ENCODE measurements at places on chromosomes 2 and 18.

GRCh38 chr18:73615506-73615905 lies 532.1 kb downstream of the FBXO15 start:
- no peak for DNase-seq

GRCh38 chr2:161088658-161089350 lies 71.4 kb upstream of the TANK start:
- peak; percentile 38 for DNase-seq

- no peak for DNase-seq
Observed at GRCh38 chr2:48251437-48252148, 278.4 kb upstream of the STON1 start.

- no peak for DNase-seq
Observed at GRCh38 chr2:121248766-121249343, 36.1 kb downstream of the TFCP2L1 start.

- peak; percentile 71 for DNase-seq
Observed at GRCh38 chr2:37389989-37390765, 45.7 kb downstream of the QPCT start.

- DNase-seq, result no peak
Observed at GRCh38 chr2:85405201-85406059, 4.7 kb downstream of the CAPG start.

GRCh38 chr18:70981400-70982140 lies 692.7 kb downstream of the SOCS6 start:
- DNase-seq, result no peak

DNA sequence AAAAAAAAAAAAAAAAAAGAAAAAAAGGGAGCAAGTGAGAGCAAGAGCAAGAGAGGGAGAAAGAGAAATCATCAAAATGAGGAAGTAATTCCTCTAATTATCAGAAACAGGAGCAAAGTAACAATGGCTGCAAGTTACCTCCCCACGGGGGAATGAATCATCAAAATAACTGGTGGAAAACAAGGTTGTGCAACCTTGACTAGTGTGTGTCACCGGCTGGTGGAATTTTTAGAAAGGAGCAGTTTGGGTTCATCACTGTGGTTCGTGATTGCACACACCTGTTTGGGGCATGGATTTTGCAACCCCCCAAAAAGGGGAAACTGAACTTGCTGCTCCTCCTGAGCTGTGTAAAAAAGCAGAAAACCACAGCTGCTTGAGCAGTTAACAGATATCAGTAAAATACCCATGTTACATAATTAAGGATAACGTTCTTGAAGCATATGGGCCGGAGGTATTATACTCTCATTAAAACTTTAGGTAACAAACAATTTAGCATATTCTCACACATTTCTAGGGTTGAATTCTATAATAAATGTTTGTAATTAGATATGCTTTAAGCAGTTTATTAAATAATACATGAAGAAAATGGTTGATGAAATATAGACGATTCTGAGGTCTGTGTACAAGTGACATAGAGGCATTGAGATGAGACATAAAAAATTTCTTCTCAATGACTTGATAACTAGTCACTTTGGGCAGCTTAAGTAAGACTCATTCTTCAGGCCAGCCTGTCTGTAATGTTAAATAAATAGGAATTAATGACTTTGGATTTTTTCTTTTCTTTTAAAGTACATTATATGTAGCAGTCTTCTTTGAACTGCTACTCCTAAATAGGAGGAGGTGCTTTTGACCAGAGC lies 184.2 kb upstream of the ZEB2 start:
- peak; percentile 45 for DNase-seq

GRCh38 chr2:11996618-11997017 lies 250.2 kb downstream of the LPIN1 start:
- DNase-seq, result no peak

DNA sequence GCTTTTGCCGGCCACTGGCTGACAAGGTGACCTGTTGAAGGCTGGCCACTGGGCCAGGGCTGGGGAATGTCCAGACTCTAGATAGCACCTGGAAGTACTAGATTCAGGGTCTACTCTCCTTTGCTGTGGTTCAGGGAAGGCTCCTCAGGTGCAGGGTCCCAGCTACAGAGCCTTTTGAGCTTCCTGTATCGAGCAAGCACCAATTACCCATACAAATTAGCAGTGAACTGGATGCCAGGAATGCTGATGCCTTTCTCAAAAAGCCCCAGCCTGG lies 213.4 kb downstream of the CYP26B1 start:
- no peak for DNase-seq

- DNase-seq, result no peak
Observed at GRCh38 chr2:138428710-138429440, 72.7 kb upstream of the SPOPL start.

DNA sequence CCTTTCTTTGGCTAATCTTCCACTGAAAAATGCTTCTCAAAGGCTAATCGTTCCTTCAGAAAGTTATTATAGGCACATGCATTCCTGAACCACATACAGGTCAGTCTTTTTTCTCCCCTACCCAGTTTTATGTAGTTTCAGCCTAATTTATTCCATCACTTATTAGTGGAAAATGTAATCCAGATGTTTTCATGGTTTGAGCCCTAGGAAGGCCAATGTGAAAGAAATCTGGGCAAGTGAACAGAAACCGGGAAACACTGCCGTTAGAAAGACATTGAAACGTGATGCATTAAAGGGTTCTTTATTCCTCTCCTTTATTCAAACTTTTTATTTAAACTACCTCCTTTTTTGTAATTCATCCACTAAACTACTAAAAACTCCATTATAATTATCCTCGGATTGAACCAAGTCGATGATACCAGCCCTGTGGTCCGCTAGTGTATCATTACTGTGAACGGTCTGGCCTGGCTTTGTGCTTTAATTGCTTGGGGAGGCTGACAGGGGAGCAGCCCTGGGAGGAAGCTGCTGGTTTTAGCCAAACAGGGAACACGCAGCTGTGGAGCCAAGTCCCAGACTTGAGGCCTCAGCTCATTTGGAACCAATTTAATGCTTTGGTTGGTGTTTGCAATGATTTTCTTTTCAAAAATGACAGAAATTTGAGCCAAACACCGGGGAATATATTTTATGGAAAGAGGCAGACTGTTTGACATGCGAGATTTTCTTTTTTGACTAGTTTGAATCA lies 149.2 kb downstream of the ARHGAP28 start:
- DNase-seq, result no peak

DNA sequence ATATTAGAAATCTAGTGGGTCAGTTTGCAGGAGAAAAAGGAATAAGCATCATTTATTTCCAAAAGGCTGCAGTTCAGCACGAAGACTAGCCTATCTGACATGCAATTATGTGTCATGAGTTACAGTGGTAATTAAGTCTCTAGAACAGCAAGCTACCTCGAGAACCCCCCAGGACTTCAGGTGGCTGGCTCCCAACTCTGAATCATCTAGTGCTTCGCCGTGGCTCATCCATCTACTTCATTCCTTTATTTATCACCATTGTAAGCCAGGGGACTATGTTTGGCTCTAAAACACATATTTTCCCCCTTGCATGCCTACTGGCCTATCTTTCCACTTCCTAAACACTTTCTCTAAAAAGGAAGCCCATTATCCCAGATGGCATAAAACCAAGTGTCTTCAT lies 121.6 kb downstream of the TXNL1 start:
- no peak for DNase-seq

DNA sequence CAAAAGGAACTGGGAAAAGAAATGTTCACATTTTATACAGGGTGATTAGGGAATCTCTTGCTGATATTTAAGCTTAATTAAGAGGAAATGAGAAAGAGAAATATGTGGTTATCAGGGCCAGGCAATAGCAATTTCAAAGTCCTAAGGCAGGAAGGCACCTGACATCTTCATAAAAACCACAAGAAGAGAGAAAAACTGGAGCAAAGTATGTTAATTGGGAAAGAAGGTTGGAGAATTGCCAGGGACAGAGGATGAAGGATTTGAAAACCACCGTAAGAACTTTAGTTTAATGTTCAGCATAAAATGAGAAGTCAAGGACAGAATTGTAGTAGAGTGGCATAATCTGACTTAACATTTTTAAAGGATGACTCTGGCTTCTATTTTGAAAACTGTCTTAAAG lies 691.8 kb upstream of the NRXN1 start:
- no peak for DNase-seq

- DNase-seq, result no peak
Observed at GRCh38 chr2:209719034-209719433, 52.6 kb upstream of the UNC80 start.

GRCh38 chr2:236527159-236527630 lies 42.4 kb upstream of the ACKR3 start:
- no peak for DNase-seq

DNA sequence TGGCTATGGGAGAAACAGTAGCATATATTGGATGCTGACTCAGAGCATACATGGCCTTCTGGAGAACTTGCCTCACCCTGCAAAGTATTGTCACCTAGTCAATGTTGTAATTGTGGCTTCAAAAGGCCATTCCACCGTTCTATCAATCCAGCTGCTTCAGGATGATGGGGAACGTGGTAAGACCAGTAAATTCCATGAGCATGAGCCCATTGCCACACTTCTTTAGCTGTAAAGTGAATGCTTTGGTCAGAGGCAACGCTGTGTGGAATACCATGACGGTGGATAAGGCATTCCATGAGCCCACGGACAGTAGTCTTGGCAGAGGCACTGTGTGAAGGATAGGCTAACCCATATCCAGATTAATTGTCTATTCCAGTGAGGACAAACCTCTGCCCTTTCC lies 1300.1 kb upstream of the ACVR2A start:
- no peak for DNase-seq

- DNase-seq, result peak; percentile 33
Observed at GRCh38 chr2:47503481-47504070, 100.6 kb downstream of the MSH2 start.

DNA sequence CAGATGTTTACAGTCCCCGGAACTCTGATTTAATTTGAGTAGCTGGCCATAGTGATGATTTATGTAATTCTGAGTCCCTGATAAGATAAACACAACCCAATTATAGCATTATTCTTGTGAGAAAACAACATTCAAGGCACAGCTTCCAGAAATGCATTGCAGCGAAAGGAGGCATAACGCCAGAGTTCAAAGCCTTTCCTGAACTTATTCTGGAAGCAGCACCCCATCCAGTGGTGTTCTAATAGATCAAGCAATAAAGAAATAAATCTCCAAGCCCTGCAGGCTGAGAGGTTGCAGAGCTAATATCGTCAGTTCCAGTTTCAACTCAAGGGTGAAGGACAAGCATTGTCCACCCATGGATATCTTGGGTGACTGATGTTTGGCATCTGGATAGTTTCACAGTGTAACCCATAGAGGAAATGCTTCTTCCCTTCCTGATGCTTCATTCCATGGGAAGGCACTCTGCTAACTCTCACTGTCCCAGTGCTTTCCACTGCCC lies 18.8 kb downstream of the CDH2 start:
- no peak for DNase-seq

DNA sequence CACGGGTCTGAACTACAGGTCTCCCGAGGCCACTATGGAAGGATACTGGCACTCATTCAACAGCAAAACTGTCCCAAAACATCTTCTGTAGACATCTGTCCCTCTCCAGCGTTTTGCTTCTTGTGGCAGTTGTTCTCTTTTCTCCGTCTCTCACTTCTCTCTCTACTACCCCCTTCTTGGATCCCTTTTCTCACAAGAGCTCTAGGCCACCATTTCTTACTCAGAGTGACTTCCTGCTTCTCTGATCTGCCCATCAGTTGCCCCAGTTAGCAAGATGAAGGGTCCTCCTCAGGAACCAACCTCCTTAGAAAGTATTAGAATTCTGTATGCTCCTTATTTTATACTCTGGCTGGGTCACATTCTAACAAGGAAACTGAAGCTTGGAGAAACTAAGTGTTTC lies 32.6 kb downstream of the BCL2 start:
- no peak for DNase-seq

DNA sequence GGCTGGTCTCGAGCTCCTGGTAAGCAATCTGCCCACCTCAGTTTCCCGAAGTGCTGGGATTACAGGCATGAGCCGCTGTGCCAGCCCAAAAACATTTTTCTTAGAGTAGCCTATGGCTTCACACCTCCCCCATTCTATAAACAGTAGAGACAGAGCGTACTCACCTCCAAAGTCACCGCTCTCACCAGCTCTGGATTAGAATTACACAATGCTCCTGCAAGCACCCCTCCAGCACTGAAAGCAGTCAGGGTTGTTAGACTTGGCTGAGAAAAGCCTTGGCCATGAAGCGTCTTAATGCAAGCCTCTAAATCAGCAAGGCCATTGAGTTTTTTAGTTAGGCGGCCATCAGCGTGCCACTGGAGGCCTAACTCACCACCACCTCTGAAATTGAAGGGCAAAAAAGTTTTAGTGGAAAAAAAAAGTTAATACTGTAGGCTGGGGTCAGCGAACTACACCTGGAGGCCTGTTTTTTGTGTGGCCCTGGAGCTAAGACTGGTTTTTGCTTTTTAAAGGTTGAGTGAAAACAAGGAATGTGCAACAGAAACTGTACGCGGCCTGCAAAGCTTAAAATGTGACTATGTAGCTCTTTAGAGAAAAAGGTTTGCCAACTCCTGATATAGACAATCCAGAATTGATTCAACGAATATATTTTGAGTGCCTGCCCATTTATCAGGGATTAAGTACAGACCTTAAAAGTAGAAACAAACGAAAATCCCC lies 34.6 kb downstream of the PREPL start:
- no peak for DNase-seq

DNA sequence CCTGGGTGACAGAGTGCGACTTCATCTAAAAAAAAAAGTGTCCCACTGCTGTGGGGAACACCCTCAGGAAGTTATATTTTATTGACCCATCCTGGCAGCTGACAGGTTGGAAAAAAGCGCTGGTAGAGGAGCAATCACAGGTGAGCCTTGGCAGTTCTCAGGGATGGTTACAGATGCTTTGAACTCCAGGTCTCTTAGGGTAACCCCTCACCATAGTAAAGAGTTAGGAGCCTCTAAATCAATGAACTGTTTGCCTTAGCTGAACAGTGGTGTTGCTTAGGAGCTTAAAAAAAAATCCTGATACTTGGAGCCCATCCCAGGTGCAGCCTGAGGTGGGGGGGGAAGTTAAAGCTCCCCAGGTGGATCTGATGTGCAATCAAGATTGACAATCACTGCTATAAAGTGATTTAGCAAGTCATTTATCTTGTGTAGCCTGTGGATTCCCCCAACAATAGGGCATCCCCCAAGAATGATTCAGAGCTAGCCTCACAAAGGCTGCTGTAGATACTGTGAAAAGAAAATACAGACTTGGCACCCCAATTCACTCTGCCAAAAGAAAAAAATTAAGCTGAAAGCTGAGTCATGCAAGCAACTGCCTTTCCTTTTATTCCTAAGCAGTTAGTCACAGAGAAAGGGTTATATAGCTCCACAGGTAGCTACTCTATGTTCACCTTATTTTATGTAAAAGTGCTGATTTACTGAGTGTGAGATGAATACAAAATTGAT lies 14.8 kb downstream of the SLC16A14 start:
- no peak for DNase-seq

DNA sequence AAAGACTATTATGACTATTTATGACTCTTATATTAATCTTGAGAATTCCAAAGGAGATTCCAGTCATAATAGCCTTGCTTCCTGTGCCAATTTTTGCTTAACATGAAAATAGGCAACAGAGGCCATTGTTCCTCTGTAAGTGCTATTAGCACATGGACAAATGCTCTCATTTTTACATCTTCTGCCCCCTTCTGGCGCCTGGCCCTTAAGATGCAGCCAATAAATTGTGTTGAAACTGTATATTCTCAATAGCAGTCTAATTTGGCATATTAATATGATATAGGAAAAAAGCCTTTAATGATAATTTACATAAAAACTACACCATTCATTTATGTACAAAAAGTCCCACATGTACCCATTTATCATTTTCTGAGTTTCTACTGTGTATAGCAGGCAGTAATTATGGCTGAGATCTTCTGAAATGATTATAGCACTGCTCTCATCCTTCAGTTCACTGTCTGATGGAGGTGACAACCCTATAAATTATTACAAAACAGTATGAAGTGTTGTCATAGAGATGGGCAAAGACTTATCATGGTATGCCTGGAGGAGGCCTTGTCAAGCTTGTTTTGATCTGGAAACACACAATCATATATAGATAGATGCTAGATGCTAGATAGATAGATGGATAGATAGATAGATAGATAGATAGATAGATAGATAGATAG lies 613.3 kb downstream of the TSN start:
- DNase-seq, result no peak

Data from RPMI8226 (cell line).